ENCODE measurements at places on chromosomes 11 and 22. TPM values are rescaled to one million over a fixed set of nuclear protein-coding genes. Genes with fewer than 3 reads are reported as not detected.

GRCh38 chr11:19200410-19201201, 1.2 kb downstream of the CSRP3 start:
- peak; percentile 59 for DNase-seq

Gene FOLR1
- not detected for total RNA-seq

DNA sequence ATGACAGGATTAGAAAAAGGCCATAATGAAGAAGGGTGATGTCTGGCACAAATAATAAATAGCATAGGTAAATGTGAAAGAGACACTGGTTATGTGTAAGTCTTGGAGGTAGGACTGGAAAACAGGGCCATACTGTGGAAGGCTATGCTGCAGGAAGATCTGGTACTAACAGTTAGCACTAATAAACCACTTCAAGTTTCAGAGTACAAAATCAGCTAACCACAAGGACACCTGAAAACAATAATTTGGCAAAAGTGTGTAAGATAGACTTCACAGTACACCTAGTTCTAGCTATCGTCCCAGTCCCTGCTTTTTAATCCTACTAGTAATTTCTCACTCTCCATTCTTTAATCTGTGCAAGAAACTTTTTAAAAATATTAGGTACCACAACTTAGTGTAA, 44.3 kb downstream of the CWF19L2 start:
- DNase-seq, result no peak

GRCh38 chr11:548700-549603, 11.6 kb downstream of the LMNTD2 start:
- DNase-seq, result peak; percentile 33

- DNase-seq, result no peak
Observed at GRCh38 chr22:41870786-41871185, 37.9 kb downstream of the SREBF2 start.

- DNase-seq, result no peak
Observed at GRCh38 chr11:12539572-12539971, 134.6 kb upstream of the TEAD1 start.

DNA sequence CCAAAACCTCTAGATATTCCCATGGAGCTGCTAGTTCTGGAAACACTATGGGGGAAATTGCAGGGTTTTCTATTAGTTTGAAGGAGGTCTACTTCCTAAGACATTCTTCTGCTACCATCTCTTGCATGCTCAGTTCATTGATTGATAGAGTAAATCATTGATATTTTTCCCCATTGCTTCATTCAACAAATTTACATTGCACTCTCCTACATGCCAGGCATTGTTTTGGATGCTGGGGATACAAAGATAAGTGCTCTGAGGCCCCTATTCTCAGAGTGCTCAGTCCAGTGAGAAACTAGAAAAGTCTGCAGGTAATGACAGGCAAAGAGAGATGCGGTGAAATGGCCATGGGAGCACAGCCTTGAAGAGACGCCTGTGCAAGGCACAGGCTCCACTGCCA, 313.1 kb downstream of the KIRREL3 start:
- no peak for DNase-seq

Data from right cardiac atrium (tissue), 5 donors.